ENCODE measurements at places on chromosomes 3 and 15.
A peak's percentile ranks its signal among the peaks of the same experiment; 100 is the strongest.

- DNase-seq: no peak
Measured at GRCh38 chr3:66317750-66318376, 97.1 kb downstream of the SLC25A26 start.

DNA sequence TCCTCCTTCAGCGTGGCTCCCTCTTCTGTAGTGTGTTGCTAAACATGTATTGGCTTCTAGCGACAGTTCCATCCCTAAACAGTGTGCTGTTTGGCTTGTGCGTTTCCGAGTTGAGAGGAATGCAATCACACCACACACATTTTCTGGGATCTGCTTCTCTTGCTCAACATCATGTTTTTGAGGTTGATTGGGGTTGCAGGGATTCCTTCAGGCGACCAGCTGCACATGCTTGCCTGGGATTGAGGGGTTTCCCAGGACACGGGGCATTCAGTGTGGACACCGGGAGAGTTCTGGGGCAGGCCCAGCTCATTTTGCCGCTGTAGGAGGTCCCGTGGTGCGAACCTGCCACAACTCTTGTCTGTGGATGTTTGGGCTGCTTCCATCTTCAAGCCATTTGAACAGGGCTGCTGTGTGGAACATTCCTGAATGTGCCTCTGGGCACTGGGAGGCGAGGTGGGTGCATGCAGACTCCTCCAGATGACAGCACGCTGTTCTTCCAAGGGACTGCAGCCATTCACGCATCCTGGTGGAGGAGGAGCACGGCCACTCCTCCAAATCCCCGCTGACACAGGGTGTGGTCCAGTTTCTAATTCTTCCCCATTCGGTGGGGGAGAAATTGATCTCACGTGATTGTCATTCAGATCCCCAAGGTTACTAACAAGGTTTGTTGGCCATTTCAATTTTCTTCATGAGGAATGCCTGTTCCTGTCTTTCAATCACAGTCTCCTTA, 82.8 kb downstream of the PLXNA1 start:
- no peak for DNase-seq

DNA sequence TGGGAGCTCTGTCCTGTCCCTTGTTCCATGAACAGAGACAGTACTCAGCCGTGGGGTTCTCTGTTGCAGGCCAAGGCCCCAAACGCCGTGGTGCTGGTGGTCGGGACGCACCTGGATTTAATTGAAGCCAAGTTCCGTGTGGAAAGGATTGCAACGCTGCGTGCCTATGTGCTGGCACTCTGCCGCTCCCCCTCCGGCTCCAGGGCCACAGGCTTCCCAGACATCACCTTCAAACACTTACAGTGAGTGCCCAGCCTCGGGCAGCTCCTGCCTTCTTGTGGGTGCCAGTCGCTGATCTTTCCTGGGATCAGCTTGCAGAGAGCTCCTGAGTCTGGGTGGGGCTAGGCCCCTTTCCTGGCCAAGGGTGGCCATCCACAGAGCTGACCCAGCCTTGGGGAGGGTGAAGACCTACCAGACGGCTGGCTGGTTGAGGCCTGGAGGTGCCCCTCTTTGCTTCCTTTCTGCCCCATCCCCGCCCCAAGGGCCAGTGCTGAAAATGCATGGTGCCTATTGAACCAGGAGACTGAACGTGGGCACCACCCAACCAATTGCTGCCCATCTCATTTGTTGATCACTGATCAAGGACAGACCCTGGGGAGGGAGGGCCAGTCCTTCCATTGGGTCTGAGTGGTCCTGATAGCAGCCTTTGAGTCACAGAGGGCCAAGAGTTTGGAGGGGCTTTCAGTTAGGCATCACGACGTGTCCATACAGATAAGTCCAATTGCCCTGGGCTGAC, 106.9 kb downstream of the LRRK1 start:
- no peak for DNase-seq

- DNase-seq: peak; percentile 35
Measured at GRCh38 chr3:194140520-194141414, 4.8 kb downstream of the HES1 start.

GRCh38 chr3:18964640-18965039, 183.7 kb upstream of the KCNH8 start:
- DNase-seq: no peak

- no peak for DNase-seq
Measured at GRCh38 chr15:92674347-92674746, 18.8 kb upstream of the FAM174B start.

DNA sequence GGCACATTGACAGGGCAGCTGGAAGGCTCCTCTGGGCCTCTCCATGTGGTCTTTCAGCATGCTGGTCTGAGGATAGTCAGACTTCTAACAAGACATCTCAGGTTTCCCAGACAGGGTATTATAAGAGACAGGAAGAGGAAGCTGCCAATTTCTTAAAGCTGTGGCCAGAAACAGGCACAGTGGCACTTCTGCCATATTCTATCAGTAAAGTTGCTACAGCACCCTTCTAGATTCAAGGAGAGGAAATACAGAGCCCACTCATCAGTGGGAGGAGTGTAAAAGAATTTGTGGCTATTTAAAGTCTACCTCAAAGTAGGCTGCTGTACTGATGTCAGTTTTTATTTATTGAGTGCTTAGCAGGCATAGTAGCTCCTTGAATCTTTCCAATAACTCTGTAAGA, 55.5 kb downstream of the BTD start:
- no peak for DNase-seq

- no peak for DNase-seq
Measured at GRCh38 chr3:119783255-119783654, 1.4 kb downstream of the NR1I2 start.

DNA sequence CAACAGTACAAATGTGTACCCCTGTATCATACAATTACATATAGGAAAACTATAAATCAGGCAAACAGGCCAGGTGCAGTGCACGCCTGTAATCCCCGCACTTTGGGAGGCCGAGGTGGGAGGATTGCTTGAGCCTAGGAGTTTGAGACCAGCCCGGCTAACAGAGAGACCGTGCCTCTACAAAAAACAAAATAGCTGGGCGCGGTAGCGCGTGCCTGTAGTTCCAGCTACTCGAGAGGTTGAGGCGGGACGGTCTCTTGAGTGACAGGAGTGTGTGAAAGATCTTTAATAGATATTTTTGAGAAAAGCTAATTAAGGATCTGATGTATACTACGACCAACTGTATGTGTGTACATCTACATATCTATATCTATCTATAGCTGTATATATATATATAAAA, 33.8 kb upstream of the BDH1 start:
- DNase-seq: no peak

- no peak for DNase-seq
Measured at GRCh38 chr15:70833861-70834765, 19.8 kb downstream of the LARP6 start.

GRCh38 chr3:35184775-35185174, 454.6 kb upstream of the ARPP21 start:
- no peak for DNase-seq

DNA sequence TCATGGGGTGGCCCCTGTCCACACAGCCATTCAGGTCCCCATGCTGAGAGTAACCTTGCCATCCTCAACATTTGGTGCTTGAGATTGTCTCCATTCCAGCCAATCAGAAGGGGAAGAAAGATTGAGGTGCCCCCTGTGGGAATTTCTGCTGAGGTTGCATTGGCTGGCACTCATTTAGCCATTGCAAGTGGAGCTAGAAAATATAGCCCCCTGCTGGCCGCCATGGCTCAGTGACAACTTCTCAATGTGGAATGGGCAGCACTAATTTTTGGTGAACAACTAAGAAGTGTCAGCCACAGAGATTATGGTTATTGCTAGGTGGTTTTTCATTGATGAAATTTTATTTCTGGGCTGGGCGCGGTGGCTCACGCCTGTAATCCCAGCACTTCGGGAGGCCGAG, 22.0 kb downstream of the COL6A6 start:
- DNase-seq: no peak

- DNase-seq: no peak
Measured at GRCh38 chr3:22895671-22896070, 307.5 kb upstream of the UBE2E2 start.

- DNase-seq: no peak
Measured at GRCh38 chr3:63819151-63819398, at the start of gene C3orf49. C3orf49 (plus strand) TSS chr3:63819299; CDS start chr3:63819472, 173 bp downstream.

DNA sequence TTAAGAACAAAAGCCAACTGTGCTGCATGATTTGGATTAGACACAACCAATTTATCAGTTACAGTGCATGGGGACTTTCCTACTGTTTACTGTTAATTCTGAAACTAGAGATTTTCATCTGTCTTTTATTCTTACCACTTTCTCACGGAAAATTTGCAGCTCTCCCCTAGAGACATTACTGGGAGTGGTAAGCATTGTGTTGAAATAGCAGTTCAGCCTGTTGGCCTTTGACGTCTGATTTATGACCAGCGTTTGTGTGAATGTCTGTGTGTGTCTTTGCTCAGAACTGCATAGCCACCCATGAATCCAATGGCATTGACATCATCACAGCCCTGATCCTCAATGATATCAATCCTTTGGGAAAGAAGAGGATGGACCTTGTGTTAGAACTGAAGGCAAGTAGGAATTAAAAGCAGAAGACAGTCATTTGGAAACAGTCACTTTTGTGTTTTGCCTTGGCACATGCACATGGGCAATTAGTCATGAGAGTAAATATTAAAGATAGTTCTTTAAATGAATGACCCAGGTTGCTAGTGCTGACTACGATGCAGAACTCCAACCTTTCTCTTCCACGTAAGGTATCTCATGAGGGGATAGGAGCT, 202.2 kb upstream of the BHLHE40 start:
- DNase-seq: peak; percentile 22

GRCh38 chr3:157544501-157545130, 41.4 kb upstream of the VEPH1 start:
- DNase-seq: no peak

GRCh38 chr15:95713324-95713723, 617.2 kb upstream of the NR2F2 start:
- DNase-seq: no peak

DNA sequence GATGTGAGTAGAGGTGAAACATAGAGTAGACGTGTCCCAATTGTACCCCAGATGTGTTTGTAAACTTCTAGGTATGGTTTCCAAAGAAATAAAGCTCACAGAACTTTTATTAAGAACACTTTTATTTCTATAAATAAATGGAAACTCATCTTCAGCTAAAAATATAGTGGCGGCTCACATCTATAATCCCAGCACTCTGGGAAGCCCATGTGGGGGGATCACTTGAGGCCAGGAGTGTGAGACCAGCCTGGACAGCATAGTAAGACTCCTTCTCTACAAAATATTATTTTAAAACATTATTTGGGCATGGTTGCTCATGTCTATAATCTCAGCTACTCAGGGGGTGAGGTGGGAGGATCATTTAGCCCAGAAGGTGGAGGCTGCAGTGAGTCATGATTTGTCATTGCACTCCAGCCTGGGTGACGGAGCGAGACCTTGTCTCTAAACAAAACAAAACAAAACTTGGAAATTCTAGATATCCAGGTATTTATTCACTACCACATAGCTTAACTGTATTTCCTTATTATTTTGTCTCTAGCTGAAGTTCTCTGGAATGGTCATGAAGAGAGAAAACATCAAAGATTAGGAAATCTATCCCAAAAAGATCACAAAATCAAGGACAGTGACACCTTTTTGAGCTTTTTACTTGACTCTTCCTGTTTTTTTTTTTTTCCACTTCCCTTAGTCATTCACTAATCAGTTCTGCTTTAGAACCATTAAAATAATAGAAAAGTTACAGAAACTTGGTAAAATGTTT, 258.1 kb downstream of the TIGIT start:
- no peak for DNase-seq

DNA sequence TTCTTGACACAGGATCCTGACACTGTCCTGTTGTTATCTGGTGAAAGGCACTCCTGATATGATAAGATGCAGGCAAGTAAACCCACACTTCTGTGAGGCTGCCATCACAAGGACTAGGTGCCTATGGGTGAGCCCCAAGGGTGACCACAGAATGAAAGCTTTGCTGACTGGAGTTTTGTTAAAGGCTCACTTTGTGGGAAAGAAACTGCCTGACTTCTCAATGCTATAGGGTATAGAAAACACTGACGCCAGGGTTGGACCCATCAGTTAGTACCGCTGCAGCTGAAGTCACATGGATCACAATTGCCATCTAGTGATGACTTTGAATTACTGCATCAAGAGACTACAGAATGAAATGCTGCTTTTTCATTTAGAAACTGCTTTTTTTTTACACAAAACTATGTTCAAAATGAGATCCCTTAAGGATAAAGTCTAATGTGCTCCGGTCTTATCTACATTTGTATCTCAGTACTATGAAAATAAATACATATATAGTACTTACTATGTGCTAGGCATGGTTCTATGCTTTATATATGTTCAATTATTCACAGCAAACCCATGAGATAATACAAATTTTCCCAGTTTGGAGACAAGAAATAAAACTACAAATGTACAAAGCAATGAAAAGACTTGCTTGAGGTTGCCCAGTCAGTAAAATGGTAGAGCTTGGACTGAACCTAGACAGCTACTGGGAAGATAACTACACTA, 64.2 kb upstream of the CMSS1 start:
- DNase-seq: no peak

- DNase-seq: peak; percentile 47
Measured at GRCh38 chr3:153162513-153163392, 727 bp downstream of the RAP2B start.

- no peak for DNase-seq
Measured at GRCh38 chr3:189632242-189632641, 1.1 kb downstream of the TP63 start.

GRCh38 chr3:105765308-105765639, 103.5 kb downstream of the CBLB start:
- no peak for DNase-seq

GRCh38 chr3:84727616-84728015, 231.2 kb upstream of the CADM2 start:
- no peak for DNase-seq

DNA sequence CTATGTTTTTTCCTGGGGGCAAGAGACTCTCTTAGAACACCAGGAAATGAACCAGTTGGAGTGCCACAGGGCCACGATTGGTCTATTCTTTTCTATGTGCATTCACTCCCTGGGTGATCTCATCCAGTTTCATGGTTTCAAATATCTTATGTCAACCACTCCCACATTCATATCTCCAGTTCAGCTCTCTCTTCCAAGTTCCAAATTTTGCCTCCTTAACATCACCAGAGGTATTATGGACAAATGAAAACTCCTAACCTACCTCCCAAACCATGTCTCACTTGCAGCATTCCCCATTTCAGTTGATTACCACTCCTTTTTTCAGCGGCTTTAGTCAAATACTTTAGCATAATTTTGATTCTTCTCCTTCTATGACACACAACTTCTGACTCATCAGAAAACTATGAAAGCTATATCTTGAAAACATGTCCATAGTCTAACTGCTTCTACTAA, 203.1 kb upstream of the SEMA6D start:
- no peak for DNase-seq

- no peak for DNase-seq
Measured at GRCh38 chr3:30625541-30626438, 19.4 kb downstream of the TGFBR2 start.
